ENCODE measurements at places on chromosomes 11 and 22.

DNA sequence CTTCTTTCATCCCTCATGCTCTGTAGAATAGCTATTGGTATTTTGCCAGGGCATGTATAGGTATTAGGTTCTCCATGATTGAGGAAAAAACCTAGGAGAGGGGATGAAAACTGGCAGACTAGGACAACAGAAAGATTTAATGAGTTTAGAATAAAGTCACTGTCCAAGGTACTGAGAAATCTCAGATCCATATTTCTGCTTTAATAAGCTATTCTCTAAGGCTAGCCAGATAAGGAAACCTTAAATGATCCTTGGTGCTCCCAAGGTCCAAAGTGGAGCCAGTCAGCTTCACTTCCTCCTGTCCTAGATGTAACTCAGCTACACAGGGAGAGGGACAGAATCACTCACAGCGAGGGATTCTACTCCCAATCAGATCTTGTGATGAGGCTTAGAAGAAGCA is 13.7 kb upstream of the CSNK2A3 start:
- H3K27ac ChIP-seq, result no peak overlapping the region
- no peaks in the 10 kb centered on the region for H3K4me1 ChIP-seq
- H3K4me3 ChIP-seq, result no peak overlapping the region
- no peak for DNase-seq

DNA sequence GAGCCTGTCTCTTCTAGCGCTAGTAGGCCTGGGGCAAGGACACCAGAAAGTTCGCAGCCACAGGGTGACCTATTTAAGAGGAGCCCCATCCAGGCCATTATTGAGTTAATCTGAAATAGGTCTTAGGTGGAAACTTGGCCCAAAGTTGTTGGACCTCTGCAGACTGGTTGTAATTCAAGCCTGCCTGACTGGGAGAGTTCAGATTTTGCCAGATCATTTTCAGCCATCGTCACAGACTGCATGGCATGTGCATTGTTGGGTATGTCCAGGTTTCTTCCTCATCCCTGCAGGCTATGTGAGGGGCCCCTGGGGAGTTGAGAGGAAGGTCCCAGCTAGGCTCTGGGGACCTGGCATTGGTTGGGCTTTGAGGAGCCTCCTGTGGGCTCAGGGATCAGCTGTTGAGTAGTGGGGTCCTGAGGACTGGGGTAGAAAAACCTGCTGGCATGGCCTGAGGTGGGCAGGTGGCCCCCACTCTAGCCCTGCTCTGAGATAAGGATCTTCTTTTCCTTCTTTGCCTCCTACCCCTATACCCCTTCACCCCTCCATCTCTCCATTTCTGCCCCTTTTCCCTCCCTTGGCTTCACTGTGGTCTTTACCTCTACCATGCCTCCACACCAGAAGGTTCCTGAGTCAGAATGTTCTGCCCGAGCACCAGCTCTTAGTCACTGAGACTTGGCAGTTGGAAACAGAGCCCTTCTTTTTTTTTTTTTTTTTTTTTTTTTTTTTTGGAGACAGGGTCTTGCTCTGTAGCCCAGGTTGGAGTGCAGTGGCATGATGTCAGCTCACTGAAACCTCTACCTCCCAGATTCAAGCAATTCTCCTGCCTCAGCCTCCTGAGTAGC is 112.7 kb downstream of the MORC2 start:
- DNase-seq, result no peak
- H3K27me3 ChIP-seq, result no peaks in the 10 kb centered on the region
- H3K4me1 ChIP-seq, result no peaks in the 10 kb centered on the region
- no peak overlapping the region for H3K4me3 ChIP-seq
- no peaks in the 10 kb centered on the region for H3K36me3 ChIP-seq

- no peaks in the 10 kb centered on the region for H3K27me3 ChIP-seq
- no peak overlapping the region for H3K27ac ChIP-seq
- H3K36me3 ChIP-seq, result no peaks in the 10 kb centered on the region
These were observed 140.6 kb upstream of the RASSF10 start for GRCh38 chr11:12868315-12869073.

- H3K36me3 ChIP-seq, result no peaks in the 10 kb centered on the region
- H3K27me3 ChIP-seq, result peaks cover 9% of the 10 kb centered on the region
- H3K27ac ChIP-seq, result no peak overlapping the region
- H3K4me1 ChIP-seq, result no peaks in the 10 kb centered on the region
These were observed 80.3 kb upstream of the SHISAL1 start for GRCh38 chr22:44393066-44393465.

- no peaks in the 10 kb centered on the region for H3K36me3 ChIP-seq
- H3K27me3 ChIP-seq, result no peaks in the 10 kb centered on the region
- H3K27ac ChIP-seq, result no peak overlapping the region
- H3K4me3 ChIP-seq, result no peak overlapping the region
These were observed 78.9 kb downstream of the PPFIBP2 start for GRCh38 chr11:7592711-7593110.
